ENCODE measurements at places on chromosomes 3 and 15.

GRCh38 chr3:17195192-17195611 lies 310.4 kb downstream of the PLCL2 start:
- DNase-seq = peak; percentile 95

- DNase-seq = peak; percentile 14
These were observed 9.5 kb upstream of the NR2F2 start for GRCh38 chr15:96320703-96321638.

DNA sequence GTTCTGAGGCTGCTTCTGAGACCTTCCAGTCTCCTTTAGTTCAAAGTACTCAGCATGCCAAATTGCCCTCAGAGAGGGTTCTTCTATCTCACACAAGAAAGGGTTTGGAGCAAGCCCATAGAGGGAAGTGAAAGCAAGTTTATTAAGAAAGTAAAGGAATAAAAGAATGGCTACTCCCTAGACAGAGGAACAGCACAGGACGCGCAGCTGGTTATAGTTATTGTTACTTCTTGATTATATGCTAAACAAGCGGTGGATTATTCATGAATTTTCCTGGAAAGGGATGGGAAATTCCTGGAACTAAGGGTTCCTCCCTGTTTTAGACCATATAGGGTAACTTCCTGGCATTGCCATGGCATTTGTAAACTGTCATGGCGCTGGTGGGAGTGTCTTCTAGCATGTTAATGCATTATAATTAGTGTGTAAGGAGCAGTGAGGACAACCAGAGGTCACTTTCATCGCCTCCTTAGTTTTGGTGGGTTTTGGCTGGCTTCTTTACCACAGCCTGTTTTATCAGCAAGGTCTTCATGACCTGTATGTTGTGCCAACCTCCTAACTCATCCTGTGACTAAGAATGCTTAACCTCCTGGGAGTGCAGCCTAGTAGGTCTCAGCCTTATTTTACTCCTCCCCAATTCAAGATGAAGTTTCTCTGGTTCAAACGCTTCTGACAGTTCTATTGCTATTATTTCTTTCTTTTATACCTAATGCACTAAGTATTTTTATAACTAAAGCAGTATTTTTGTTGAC lies 26.3 kb downstream of the SCN11A start:
- no peak for DNase-seq

DNA sequence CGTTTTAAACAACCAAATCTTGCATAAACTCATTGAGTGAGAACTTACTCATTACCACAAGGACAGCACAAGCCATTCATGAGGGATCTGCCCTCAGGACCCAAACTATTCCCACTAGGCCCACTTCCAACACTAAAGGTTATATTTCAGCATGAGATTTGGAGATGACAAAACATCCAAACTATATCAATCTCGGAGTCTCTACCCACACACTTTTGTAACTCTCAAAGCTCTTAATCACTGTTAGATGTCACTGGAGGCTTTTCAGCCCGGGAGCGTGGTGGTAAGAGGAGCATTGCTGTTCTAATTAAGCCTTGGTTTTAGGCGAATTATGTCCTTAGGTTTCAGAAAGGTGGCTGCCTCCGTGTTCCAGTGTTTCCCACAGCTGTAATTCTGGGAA lies 86.3 kb downstream of the CNTN6 start:
- DNase-seq = no peak

GRCh38 chr15:25180606-25181292 lies 226.0 kb downstream of the SNRPN start:
- DNase-seq = no peak

DNA sequence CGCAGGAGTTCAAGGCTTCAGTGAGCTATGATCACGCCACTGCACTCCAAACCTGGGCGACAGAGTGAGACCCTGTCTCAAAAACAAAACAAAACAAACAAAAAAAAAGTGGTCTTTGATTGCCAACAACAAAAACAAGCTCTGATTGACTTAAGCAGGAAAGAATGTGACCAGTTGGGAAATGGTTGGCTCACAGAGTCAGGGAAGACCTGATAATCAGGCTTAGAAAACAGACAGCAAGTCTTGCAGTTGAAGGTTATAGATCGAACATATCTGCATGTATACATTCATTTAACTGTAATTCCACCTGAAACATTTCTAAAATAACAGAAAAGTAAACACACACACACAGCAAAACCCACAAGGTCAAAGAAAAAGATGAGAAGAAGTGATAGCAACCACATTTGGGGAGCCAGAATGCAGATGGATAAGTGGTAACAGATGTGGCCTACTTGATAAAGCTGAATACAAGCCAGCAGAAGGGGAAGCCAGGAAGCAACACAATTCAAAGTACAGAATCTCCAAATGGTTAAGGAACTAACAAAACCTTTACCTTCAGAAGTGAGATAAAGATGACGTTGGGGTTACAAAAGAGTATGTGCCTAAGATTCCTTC lies 699.9 kb upstream of the ZNF385D start:
- DNase-seq = no peak

DNA sequence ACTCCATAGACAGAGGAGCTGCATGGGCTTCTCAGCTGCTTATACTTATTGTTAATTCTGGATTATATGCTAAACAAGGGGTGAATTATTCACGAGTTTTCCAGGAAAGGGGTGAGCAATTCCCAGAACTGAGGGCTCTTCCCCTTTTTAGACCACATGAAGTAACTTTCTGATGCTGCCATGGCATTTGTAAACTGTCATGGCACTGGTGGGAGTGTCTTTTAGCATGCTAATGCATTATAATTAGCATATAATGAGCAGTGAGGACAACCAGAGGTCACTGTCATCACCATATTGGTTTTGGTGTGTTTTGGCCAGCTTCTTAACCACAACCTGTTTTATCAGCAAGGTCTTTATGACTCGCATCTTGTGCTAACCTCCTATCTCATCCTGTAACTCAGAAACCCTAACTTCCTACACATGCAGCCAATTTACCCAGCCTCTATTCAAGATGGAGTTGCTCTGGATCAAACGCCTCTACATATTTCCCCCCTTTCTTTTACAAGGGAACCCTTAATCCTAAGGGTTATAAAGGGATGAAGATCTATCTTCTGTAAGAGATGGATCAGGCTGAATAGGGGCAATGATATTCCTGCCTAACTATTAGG lies 12.1 kb upstream of the DMXL2 start:
- DNase-seq = no peak

Data from NCI-H69 (cell line).